AG04450 (cell line): ENCODE measurements at places on chromosomes 2 and 18.

- no peak for DNase-seq
Measured at GRCh38 chr18:13136904-13137669, 81.5 kb upstream of the LDLRAD4 start.

DNA sequence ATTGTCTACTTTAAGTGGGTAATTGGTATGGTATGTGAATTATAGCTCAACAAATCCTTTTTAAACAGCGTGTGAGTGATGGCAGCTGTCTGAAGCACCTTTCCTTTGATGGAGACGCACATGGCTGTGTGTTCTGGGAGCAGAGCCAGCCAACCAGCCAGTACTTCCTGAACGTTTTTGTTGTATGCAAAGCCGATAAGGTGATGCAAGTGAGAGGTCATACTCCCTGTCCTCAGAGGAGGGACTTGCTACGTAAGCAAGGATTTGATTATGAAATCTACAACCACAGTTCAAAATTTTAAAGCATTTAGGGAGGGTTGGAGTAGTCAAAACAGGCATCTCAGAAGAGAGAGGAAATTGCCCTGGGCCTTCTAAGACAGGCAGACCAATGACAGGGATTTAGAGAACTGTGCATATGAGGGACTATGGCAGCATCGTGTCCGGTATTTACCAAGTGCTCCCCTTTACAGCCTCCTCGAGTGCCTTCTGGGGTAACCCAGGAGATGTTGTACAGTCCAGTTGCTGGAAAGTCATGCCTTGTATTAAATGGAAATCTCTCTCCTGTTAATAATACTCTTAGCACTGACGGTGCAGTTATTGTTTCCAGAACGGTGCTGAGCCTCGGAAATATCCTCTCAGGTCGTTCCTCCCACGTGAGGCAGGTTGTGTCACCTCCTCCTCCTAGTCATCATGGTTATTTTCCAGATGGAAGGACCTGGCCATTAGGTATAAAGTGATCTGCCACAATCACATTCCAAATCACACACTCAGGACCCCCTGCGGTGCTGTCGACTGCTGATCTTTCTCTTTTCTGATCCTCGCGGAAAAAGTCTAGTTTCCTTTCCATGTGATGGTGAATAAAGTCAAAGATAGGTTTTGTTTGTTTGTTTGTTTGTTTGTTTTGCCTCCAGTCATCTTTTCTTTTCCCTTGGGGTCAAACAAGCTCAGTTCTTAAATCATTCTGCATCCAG, 28.4 kb downstream of the ARHGEF4 start:
- peak; percentile 72 for DNase-seq

GRCh38 chr18:8741532-8741931, 36.2 kb downstream of the MTCL1 start:
- DNase-seq, result no peak

DNA sequence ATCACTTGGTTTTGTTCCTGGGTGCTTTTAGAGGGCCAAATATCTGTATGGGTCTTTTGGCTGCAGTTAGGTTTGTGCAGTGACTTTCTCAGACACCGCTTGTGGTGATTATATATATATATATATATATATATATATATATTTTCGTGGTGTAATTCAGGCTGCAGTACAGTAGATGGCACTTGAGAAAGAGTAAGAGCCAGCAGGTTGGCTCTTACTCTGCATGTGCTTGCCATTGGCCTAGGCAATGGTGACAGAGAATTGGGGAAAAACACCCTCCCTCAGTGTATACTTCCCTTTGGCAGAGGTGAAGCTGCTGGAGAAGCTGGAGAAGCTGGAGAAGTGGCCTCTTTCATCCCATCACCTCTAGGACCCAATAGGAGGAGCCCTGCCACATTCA, 22.2 kb upstream of the MYL1 start:
- no peak for DNase-seq

DNA sequence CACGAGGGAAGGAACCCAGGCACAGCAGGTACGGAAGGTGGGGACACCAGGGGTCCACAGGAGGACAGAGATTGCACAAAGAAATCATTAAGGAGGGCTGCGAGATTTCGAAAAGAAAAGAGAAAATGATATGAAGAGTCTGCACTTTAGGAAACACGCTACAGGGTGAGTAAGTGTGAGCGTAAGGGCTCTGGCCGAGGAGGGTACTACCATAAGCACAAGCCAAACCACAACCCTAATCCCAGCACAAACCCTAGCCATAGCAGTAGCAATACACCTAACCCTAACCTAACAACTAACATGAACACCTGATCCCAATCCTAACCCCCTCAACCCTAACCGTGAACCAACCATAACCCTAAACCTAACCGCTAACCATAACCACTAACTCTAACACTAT, 104.0 kb downstream of the ZNF516 start:
- DNase-seq, result no peak

DNA sequence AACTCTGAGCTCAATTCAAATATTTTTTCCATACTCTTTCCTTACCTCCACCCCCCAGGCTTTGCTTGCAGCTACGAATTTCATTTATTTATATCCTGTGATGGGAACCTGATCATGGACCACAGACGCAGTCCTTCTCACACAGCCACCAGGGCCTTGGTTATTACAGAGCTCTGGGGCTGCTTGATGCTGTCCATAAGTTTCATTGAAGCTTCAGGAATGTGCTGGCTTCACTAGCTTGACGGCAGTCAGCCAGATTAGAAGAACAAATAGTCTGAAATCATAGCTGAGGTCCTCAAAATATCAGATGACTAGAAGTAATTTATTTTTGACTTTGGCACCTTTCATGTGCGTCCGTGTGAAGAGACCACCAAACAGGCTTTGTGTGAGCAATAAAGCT, 104.9 kb downstream of the VWA3B start:
- no peak for DNase-seq

DNA sequence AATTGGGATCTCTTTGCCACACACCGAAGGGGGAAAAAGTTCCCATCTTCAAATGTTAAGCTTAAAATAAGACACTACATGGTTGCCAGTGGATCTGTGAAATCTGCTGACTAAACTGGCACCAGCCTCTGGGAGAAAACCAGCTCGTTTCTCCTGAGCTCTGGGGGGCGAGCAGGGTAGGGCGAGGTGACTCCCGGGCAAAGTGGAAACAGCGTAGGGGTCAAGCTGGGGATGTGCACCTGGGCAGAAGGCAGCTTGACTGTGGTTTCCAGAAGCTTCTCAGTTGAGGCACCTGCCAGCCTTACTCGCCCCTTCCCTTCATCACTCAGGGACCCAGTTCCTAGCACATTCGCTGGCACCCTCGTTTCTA, 62.8 kb downstream of the SFXN5 start:
- DNase-seq, result no peak

- no peak for DNase-seq
Measured at GRCh38 chr2:24421668-24422067, 61.3 kb upstream of the ITSN2 start.

DNA sequence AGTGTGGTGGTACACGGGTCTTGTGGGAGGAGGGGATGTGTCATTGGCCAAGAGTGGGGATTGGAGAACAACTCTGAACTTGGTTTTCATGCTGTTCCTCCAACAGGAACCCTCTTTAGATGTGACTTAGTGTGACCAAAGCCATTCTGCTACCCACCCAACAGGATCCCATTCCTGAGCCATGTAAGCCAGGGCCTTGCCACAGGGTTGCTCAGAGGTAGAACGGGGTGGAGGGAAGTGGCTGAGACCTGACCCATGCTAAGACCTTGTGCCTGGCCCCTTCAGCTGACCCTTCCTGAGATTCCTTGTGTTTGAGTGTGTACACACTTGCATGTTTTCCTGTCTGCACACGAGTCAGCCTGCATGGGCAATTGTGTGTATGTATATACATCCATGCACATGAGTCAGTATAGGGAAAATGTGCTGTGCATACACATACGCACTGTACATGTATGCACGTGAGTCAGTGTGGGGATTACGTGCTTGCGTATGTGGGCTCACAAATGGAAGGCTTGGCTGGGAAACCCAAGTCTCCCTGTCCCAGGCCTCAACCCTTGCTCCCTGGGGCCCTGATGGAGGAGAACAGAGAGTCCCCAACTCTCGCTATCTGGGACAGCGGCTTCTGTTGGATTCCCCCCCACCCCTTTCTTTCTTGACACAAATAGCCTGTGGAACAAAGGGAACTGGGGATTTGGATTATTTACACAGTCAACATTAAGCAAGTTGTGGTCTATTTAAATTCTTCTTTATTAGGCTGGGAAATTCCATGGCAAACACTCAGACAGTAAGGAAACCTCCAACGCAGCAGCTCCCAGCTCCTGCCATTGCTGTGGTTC, 339.8 kb downstream of the DYSF start:
- DNase-seq, result no peak

DNA sequence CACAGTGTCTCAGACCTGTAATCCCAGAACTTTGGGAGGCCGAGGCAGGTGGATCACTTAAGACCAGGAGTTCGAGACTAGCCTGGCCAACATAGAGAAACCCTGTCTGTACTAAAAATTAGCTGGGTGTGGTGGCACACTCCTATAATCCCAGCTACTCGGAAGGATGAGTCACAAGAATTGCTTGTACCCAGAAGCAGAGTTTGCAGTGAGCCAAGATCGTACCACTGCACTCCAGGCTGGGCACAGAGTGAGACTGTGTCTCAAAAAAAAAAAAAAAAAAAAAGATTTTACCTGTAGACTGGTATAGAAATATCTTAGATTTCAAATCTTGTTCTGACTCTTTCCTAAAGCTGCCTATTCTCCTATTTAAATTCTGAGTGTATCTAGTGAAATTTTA, 7.2 kb upstream of the KLHL29 start:
- no peak for DNase-seq

DNA sequence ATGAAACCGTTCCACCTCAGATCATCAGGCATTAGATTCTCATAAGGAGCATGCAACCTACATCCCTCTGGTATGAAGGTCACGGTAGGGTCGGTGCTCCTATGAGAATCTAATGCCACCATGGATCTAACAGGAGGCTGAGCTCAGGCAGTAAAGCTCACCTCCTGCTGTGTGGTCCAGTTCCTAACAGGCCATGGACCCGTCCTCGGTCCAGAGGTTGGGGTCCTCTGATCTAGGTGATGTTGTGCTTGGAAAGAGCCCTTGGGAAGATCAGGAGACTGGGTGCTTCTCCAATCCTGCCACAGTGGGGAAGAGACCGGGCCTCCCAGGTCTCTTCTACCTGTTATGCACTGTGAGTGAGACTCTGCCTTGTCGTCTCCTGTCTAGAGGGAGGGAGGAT, 104.6 kb downstream of the ACKR3 start:
- no peak for DNase-seq

GRCh38 chr2:102473631-102474030, 605 bp downstream of the SLC9A4 start:
- no peak for DNase-seq

DNA sequence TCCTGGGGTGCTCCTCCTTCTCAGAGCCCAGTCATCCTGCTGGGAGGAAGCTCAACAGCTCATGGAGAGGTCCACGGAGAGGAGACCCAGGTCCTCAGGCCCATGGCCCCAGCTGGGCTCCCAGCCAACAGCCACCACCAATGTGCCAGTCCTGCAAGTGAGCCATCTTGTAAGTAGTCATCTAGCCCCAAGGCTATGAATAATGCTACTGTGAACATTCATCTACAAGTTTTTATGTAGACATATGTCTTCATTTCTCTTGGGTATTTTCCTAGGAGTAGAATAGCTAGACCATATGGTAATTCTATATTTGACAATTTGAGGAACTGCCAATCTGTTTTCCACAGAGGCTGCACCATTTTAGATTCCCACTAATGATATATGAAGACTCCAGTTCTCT, 166.1 kb downstream of the MTCL1 start:
- DNase-seq, result no peak

- DNase-seq, result no peak
Measured at GRCh38 chr2:85933753-85934594, 45.2 kb upstream of the ST3GAL5 start.

- DNase-seq, result peak; percentile 94
Measured at GRCh38 chr18:8858888-8859511, 153.6 kb downstream of the MTCL1 start.

- no peak for DNase-seq
Measured at GRCh38 chr2:241096979-241097378, 5.1 kb downstream of the MTERF4 start.

GRCh38 chr2:88950010-88950409, 258.5 kb downstream of the RPIA start:
- no peak for DNase-seq

- DNase-seq, result no peak
Measured at GRCh38 chr18:31436825-31437224, 10.7 kb upstream of the DSG3 start.
